Mesenteric fat pad (tissue), 1 donor: ENCODE measurements at places on chromosomes 6 and 20.

GRCh38 chr20:62953839-62954703, 1.6 kb downstream of the SLC17A9 start:
- no peak for DNase-seq

DNA sequence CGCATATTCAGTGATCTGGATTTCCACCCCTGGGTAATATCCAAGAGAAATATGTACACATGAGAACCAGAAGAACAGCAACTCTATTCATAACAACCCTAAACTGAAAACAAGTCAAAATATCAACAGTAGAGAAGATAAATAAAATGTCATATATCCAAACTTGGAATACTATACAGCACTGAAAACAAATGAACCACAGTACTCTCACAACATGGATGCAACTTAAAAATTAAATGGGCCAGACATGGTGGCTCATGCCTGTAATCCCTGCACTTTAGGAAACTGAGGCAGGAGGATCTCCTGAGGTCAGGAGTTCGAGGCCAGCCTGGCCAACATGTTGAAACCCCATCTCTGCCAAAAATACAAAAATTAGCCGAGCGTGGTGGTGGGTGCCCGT, 16.5 kb upstream of the ATXN1 start:
- no peak for DNase-seq

GRCh38 chr6:53313784-53314400, 34.9 kb downstream of the ELOVL5 start:
- DNase-seq = no peak

GRCh38 chr20:21521596-21522480, 8.0 kb upstream of the NKX2-2 start:
- DNase-seq = no peak

DNA sequence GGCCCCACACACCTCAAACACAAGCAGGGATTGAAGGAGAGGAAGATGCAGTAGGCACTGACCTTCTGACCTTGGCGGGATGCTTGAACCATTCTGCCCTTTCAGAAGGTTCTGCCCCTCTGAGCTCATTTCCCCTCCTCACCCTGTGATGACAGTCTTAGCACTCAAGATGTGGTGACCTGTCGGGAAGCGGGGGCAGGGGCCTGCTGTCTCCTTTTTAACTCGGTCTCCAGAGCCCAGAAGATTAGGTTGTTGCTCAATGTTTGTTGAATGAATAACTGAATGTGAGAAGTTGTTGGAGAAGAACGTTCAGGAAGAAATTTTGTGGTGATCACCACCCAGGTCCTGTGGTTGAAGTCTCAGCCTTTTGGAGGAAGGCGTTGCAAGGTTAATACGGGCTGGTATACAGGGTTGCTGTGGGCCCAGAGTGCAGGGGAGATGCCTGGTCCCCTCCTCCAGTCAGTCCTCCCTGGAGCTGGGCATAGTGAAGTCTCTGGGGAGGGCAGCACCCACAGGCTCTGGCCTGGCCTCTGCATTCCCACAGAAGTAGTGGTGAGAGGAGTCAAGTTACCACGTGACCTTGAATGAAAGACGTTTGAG, 49.7 kb upstream of the FUCA2 start:
- DNase-seq = no peak

GRCh38 chr20:49029203-49029602, 16.9 kb upstream of the CSE1L start:
- DNase-seq = no peak

GRCh38 chr20:48636301-48636700, 191.5 kb downstream of the PREX1 start:
- no peak for DNase-seq

DNA sequence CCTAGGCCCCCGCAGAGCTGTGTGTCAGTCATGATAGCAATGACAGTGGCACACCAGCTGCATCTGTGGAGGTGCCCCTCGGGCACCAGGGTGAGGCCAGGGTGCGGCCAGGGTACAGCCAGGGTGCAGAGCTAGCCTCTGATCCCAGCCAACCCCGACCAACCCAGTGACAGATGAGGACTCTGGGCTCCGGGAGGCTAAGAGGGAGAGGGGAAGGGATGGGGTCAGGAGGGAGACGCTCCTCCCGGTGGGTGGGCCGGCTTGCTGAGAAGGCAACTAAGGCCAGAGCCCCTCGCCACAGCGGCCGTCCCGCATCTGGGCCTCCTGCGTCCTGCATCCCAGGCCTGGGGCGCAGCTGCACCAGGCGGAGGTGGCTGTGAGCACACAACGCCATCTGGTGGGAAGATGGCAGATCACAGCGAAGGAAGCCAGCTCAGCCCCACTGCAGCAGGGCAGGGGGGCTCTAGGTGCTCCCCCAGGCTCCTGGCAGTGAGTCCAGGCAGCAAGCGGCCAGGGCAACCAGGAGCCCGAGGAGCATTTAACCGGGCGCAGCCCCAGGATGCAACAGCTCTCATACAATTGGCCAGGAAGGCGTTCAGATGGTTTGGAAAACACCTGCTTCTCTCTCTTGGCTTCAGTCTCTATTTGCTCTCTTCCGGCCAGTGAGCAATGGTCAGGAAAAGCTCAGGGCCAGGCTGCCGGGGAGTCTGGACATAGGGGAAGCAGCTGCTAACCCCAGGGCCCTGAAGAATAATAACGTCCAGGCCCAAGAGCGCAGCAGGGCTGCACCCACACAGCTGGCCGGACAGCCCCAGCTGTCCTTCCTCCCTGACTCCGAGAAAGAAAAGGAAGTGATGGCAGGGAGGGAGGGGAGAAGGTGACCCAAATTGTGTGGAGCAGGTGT, 169.4 kb downstream of the TAF4 start:
- no peak for DNase-seq

DNA sequence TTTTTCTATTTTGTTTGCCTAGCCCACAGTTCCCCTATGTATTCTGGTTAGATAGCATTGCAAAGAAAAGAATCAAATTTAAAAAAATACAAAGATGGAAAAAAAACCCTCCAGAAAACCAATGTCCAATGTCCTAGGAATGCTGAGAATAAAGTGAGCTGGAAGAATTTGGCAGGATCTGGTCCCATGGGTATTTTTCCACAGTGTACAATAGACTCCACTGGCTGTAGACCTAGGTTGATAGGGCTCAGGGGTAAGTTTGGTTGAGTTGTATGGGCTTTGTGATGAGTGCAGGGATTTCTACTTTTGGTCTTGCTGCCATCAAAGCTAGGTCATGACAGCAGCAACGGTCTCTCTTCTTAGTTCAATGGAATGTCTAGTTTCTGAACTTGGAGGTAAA, 41.5 kb downstream of the SLC22A2 start:
- DNase-seq = no peak
